ENCODE measurements at places on chromosomes 5 and 9. TPM values are rescaled to one million over a fixed set of nuclear protein-coding genes. Genes with fewer than 3 reads are reported as not detected.

DNA sequence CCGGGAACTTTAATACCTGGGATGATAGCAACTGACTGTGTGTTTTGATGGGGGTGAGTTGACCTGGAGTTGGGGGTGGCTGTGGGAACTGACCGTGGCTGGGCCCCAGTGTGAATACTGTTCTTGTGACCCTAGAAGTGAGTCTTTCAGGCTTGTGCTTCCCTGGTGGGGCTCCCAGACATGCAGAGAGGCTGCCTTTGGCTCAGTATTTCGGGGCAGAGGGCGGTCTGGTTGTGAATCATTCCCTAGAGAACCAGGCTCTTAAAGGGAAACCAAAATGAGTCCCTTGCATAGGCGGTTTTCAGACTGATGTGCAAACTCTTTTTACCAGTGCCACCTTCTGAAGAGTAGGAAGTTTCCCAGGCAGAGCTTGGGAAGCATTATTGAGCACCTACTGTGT, 132.1 kb downstream of the MACROH2A1 start:
- no peak for DNase-seq

DNA sequence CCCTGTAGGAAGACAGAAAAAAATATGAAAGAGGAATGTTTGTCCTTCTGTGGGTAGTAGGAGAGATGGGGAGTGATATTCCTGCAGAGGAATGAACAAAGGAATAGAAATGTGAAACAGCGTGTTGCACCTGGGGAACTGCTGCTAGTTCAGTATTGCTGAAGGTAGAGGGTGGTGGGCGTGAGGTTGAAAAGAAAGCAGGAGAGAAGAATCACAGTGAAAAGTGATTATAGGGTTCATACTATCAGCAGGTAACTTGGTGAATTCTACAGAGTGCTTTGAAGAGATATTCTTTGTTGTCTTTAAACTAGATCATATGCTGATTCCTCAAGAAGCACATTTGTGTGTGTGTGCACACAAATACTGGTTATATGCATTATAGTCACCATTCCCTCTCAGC, 95.6 kb downstream of the ADGRV1 start:
- no peak for DNase-seq

Gene TPPP
- total RNA-seq = 13.0 TPM

DNA sequence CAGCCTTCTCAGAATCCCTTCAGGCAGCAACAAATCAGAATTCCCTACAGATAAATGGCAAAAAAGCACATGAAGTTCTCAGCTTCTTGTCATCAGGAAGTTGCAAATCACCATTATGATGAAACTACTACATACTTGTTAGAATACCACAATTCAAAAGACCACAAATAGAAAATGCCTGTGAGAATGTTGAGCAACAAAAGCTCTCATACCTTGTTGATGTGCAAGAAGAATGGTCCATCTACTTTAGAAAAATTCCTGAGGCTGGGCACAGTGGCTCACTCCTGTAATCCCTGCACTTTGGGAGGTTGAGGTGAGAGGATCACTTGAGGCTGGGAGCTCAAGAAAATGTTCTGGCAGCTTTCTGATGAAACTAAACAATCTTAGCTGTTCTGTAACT, 278.1 kb downstream of the ICE1 start:
- DNase-seq = no peak

GRCh38 chr5:10130881-10131280, 118.8 kb downstream of the ATPSCKMT start:
- no peak for DNase-seq

DNA sequence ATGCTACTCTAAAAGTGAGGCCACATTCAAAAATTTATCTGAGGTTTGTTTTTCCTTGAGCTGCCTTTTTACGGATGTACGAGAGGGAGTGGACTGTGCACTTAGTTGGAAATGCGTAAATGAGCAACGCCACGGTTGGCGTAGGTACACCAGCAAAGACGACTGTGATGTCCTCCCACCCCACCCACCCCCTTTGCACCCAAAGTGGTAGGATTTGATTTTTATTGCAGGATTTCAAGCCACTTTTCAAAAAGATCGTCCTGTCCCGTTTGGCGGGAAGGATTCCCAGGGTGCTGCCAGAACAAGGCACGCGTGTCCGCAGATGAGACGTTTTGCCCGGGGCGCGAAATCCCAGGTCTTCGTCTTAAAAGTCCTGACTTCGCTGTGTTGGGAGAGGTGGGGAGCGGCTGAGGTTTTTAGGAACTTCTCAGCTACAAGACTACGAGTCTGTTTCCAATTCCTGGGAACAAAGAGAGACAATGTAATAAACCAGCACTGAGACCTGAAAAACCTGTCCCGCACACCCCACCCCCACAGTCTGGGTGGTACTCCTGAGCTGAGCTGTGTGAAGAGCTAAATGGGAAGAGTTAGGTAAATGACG, 1.0 kb upstream of the TLE1 start:
- no peak for DNase-seq

DNA sequence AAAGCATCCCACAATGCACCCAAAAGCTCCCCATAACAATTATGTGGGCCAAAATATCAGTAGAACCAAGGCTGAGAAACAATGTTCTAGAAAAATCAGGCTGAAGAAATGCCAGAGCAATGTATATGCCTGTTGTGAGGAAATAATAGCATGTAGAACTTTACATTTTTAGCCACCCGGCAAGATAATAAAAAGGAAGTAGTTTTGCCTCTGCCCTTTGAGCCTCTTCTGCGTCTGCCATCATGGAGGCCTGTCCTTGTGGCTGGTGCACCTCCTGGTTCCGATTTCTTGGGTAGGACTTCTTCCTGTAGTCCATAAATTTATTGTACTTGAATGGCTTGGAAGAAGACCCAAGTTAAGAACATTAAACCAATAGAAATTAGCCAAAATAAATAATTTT, 38.9 kb upstream of the TNFAIP8 start:
- no peak for DNase-seq

DNA sequence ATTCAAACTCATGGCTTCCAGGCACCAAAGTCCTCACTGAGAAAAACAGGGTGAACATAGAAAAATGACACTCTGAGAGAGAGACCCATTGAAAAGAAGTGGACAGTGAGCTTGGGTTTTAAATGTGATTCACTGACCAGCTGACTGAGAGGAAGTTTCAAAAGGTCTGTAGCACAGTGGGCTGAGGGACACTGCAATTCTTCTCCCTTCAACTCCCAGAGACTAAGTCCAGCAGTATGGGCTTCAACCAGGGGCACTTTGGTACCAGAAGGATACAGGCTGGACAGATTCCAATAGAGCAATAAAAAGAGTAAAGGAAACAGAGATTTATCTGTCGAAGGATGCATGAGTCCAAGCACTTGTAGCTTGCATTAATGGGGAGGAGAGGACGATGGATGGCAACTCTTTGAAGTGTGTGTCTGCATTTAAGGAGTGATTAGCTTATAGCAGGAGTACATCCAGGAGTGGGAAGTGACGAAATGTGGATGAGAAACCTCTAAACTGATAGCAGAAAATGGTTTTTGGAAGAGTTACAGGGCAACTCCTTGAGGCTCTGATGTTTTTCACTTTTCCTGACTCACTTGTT, 117.0 kb upstream of the ANKRD55 start:
- DNase-seq = no peak

GRCh38 chr5:157187046-157187754, 6.6 kb downstream of the ITK start:
- DNase-seq = no peak

Gene ANKDD1B
- not detected for total RNA-seq
